Cerebellar nuclear complex (tissue), 1 donor: ENCODE measurements at places on chromosomes 12 and 14.

DNA sequence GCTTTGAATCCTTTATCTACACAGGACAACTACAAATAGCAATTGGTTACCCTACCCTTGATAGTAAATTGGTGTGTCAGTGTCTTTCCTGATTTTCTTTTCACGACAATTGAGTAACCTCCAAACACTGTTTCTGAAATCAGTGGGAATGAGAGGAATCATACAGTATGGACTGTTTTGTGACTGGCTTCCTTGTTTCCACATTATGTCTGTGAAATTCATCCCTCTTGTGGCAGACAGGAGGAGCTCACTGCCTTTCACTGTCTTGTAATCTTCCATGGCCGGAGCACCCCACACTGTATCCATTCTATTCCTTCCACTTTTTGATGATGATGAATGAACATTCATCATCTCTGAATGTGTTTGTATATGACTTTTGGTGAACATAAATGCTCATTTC is 164.0 kb upstream of the PZP start:
- DNase-seq = no peak

- no peak for DNase-seq
Observed at GRCh38 chr12:15701631-15702156, 87.5 kb downstream of the EPS8 start.

GRCh38 chr14:83893447-83893846 is 1636.5 kb upstream of the FLRT2 start:
- DNase-seq = no peak

DNA sequence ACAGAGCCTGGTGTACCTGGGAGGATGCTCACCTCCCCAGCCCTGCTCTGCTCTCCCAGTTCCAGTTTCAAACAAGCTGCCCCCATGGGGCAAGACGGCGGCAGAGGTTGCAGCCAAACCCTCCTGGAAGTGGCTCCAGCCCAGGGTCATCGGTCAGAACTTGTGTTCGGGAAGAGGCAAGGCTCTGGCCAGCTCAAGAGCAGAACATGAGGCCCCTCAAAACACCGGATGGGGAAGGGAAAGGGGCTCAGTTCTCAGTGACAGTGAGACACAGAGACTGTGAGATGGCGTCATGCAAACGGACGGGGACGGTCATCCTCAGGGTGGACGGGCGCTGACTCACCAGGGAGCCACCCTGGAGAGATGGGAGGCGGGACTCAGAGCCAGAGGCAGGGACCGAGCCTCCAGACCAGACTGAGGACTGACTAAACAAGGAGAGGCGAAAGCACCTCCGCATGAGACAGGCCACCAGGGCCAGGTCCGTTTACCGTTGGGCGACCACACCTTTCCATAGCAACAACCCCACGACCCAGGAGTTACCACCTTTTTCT is 63.9 kb upstream of the GALNT9 start:
- DNase-seq = no peak

GRCh38 chr14:94364037-94364436 is 24.4 kb downstream of the SERPINA1 start:
- no peak for DNase-seq

GRCh38 chr12:11771356-11771755 is 121.9 kb downstream of the ETV6 start:
- DNase-seq = no peak

DNA sequence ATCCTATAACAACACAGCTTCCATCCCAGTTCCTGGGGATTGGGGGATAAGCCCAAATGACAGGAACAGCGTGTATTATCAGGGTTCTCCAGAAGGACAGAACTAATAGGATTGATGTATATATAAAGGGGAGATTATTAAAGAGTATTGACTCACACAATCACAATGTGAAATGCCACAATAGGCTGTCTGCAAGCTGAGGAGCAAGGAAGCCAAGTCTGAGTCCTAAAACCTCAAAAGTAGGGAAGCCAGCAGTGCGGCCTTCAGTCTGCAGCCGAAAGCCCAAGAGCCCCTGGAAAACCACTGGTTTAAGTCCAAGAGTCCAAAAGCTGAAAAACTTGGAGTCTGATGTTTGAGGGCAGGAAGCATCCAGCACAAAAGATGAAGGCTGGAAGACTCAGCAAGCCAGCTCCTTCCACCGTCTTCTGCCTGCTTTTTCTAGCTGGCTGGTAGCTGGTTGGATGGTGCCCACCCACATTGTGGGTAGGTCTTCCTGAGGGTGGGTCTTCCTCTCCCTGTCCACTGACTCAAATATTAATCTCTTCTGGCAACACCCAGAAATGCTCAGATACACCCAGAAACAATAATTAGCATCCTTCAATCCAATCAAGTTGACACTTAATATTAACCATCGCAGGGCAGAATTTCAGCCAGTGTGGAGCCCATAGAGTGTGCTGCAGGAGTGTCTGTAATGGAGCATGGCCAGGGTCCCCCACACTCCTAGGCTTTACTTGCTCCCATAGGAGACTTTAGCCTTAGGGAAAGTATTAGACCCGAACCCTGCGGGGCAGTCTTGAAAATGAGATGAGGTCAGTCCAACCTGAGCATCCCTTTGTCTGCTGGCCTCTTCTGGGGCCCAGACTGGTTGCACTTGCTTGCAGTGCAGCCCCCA is 111.1 kb downstream of the SINHCAF start:
- DNase-seq = no peak

DNA sequence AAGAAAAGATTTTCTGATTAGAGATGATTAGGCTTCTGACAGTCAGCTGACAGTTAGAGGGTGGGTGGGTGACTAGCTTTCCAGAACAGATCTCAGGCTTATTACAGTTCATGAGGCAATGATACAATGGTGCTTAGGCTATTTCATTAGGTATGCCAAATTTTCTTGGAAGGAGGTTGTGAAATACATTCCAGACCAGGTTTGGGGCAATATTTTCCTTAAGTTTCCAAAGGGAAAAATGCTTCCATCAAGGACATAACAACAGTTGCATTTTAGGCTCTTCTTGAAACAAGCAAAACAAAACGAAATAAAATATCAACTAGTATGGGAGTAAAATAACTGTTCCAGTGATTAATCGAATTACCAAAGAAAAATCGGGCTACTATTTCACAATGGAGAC is 59.3 kb upstream of the CNTN1 start:
- DNase-seq = no peak

GRCh38 chr12:114638790-114639435 is 45.1 kb downstream of the TBX3 start:
- DNase-seq = no peak

DNA sequence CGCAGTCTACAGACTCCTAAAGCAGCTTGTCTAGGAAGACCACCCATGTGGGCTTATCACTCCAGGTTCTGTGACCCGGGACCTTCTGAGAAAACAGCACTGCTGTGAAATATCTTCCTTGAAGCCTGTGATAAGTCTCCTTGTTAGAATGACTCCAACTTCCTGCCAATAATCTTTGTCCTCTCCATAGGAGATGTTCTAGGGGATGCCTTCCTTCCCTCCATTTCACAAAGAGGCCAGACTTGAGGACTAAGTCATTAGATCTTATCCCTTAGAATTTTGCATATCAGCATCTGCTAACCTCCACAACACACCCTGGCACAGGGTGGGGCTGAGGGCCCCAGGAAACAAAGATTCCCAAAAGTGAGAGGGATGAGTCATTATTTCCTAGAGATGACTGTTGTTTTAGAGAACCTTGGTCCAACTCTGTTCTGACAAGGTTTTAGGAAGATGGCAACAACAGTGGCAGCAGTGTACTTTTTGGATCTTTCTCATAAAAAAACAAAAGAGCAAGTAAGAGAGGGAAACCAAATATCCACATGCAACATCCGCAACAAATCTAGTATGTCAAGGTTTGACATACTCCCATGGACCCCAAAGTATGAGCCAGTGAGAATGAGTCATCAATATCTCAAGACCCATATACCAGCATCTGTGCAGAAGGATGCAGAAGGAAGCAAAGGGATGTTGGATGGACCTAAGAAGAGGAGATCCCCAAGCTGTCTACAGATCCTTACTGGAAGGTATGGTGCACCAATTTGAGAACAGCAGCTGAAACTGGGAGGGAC is 6.0 kb downstream of the LTB4R start:
- DNase-seq = no peak

DNA sequence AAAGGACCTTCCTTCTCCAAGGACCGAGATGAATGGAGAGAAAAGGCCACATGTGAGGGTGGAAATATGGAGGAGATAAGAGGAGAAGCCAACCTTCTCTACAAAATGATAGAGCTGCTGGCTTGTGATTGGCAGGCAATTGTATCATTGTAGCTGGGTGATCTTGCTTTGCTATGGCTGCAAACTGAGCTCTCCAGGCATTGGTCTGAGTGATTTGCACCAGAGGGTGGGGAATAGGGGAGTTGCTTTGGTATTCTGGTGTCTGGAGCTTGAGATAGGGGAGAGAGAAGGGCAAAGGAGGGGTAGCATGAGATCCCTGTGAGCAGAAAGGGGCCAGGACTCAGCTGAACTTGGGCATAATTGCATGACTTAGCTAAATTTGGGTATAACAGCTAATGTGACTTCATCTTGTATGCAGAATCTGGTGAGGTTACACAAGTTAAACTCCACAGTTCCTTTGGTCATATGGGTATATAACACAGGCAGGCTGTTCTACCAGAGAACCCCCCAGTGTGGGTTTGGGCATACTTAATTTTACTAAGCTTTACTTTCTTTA is 72.0 kb downstream of the FOS start:
- no peak for DNase-seq

GRCh38 chr12:57127726-57128518 is at the start of gene LRP1:
Gene LRP1 (plus strand): TSS chr12:57128483. CDS start chr12:57128965, 482 bp downstream.
- peak; percentile 65 for DNase-seq

DNA sequence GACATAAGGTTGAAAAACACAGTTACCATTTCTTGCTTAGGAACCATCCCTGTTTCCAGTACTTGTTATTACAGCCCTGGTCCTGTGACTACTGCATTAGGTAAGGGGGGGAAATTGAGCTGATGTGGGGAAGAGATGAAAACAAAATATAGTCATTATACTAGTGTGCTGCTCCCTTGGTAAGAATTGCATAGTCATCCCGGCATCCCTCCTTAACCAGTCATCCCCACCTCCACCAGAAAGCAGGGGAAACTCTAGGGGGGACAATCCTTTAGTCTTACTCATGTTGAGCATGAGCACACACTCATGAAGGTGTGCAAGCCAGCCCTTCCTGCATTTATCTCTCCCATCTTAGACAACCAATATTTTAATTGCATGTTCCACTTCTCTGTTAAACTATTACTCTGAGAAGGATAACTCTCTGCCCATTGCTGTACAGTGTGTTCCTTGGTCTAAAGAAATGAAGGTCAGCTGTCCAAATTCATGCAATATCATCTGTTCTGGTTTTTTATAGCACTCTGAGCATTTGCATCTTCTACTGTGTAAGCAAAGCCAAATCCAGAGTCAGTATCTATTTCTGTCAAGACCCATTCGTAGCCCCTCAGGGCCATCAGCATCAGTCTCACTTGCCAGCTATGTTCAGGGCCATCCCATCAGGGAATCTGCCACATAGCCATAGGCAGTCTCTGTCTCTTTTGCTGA is 46.8 kb downstream of the TMEM30B start:
- DNase-seq = no peak

DNA sequence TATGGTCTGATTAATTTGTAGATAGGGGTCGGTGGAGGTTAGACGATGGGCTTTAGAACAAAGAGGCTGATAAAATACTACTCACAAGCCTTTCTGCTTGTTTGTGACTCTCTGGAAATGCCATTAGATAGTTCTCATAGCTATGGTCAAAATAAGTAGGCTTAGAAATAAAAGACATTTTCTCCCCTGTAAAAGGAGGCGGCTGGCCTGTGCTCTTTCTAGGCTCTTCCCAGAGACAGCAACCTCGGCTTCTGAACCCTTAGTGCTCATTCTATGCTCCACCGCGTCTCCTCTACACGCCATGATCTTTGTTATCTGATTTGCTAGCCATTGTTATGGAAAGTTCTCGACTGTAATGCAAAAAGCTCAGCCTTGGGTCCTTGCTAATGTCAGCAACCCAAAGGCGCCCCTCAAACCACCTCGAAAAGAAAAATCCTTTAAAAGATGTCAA is 64.5 kb downstream of the CRADD start:
- no peak for DNase-seq

- DNase-seq = no peak
Observed at GRCh38 chr12:68319988-68320623, 12.1 kb downstream of the MDM1 start.

- DNase-seq = no peak
Observed at GRCh38 chr14:59265808-59266207, 77.3 kb downstream of the DAAM1 start.

DNA sequence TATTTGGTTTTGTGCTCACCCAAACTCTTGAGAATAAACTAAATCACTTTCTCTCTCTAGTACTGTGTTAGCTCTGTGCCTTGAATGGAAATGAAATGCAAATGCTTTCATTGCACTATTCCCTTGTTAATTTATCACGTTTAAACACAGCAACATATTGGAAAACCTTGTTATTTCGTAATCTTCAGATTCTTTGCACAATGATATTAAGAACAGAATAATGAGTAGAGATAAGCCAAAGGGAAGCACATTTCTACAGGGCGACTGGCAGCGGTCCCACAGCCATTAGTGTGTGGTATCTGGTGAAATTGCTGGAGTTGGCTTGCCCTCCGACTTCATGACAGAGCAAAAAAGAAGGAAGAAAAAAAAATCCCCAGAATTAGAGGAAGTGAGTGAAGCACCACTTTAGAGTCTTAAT is 166.1 kb upstream of the E2F7 start:
- DNase-seq = no peak

DNA sequence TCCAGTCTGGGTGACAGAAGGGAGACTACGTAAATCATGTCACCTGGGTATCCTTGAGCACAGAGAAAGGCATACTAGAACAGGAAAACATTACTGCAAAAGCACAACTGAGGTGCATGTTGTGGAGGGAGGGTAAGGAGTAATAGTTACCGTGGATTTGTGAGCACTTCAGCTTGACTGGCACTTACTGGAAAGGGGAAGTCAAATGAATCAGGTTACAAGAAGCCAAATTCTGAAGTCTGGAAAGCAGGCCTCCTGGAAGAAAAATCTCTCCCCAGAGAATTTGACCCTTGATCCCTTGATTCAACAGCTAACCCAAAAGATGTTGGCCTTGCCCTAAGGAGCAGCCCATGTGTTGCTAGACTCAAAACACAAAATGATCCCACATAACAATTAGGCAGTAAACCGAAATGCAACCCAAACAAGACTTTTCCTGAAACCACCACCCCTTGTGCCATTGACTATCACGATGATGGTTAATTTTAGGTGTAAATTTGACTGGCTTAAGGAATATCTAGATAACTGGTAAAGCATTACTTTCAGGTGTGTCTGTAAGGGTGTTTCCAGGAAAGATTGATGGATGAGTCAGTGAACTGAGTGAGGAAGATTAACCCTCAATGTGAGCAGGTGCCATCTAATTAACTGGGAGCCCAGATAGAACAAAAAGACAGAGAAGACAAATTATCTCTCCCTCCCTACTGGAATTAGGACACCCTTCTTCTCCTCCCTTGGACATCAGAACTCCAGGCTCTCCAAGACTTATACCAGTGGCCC is 108.8 kb downstream of the SLC25A21 start:
- no peak for DNase-seq

- DNase-seq = no peak
Observed at GRCh38 chr12:101939856-101940265, 62.5 kb downstream of the DRAM1 start.

GRCh38 chr12:55717011-55718007 is 1.5 kb downstream of the BLOC1S1 start:
- no peak for DNase-seq
